Effector CD4-positive, alpha-beta T cell (primary cell): ENCODE measurements at places on chromosomes 1 and 21.

DNA sequence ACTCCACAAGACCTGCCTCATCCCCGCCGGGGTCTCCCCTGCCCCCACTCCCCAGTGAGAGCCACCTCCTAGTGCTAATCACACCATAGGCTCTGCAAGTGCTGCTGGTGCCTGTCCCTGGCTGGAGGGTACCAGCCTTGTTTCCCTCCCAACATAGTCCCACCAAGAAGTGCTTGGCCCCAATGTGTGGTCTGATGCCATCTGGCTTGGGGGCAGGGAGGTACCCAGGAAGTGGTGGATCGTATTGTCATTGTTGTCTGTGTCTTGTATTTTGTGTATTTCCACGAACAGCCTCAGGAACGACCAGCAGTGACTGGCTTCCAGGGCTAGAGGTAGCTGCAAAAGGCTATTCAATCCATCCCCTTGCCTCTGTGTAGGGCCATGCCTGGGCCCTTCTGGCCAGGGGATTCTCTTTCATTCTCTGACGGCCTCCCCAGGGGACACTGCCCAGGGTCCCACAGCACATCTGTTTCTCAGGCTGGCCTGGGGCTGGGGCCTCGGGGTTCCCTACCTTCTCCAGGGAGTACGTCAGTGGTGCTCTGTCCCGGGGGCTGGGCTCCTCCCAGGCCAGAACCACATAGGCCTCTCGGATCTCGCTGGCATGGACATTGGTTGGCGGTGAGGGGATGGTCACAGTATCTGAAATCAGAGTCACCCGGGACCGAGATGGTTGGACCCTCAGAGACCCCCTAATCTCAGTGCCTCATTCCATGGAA lies 22.8 kb downstream of the MYOM3 start:
- no peak for DNase-seq

DNA sequence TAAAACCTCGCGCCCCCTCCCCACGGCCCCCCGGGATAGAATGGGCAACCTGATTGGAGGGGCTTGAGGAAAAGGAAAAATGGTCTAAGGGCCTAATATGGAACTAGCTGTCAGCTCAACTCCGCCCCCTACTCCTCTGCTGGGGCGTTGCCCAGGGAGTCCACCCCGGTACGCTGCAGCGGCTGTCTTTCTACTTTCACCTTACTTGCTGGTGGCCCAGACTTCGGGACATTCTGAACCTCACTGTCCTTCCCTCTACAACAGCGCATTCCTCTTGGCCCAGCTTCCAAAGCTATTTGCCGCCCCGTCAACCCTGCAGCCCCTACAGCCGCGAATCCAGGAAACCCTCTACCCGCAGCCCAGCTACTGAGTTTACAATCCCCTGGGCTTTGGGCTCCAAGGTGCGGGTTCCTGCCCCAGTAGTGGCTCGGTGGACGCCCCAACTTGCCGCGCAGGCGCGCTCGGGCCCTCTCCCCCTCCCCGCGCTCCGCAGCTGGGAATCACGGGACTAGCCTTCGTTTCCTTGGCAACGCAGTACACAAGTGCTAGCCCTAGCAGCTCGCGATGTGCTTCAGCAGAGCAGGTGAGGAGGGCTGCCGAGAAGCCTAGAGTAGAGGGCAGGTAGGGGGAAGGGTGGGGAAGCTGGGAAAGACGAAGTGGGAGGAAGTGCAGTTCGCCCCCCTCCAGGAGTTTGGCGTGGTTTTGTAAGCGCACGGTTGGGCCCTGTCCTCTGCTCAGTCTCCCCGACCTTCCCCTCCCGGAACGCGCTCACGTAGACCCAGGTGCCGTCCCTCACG lies 55.6 kb downstream of the CHIA start:
- DNase-seq, result peak; percentile 83

DNA sequence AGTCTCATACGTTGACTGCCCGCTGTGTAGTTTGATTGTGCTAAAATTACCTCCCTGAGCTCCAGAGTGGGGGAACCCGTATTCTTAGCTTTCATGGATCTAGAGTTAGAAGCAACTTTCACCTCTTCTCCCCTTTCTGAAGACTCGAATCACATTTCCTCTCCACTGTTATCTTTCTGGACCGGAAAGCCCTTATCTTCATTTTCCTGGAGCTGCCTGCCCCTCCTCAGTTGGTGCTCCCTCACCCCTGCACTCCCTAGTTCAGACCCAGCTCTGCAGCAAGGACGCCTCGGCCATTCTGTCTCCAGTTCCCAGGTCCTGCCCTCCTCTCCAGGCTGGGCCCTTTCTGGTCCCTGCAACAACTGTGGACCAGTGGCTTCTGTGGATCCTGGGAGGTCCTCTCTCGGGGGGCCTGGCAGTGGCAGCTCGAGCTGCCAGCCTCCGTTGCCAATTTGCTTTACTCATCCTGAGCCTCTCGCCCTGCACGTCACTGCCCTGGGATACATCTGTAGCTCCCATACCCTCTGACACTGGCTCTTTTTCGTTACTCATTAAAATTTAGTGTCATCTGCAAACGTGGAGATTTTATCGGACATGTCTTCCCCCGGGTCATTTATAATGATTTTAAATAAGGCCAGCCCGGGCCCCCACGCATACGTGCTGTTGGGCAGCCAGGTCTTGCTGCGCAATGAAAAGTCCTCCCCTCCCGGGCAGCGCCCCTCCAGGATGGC lies 141.5 kb upstream of the VAMP3 start:
- DNase-seq, result no peak

GRCh38 chr21:37210130-37210529 lies 57.0 kb downstream of the VPS26C start:
- DNase-seq, result no peak

DNA sequence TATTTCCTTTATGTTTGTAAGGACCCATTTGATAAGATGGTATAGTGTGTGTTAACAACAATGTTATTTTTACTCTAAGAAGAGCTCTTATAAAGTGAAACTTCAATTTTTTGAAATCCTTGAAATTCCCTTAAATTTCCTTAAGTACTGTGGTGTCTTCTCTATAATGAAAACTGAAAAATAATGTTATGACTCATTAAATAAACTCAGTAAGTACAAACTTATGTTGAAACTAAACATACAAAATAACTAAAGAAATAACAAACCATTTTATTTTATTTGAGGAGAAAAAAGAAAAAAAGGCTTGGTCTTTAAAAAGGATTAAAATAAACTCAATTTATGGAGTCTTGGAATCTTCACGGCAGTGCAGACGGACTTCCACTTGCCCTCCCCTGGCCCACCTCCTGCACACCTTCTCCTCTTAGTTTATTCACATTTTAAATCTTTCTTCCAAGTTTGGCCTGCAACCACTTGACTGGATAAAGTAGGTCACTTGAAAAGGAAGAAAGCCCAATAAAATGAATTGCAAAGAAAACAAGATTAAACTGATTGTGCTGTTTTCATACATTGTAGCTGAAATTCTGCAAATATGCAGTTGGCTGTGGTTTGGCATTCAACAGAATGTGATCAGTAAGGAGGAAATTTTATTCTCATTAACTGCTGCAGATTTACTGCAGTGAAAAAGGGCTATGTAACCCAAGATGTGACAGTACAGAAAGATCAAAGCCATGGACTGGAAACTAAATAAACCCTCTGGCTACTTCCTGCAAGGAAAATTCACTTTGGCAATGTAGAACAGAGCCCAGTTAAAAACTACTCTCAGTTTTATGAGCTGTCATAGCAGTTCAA lies 48.5 kb upstream of the SCYL3 start:
- no peak for DNase-seq

DNA sequence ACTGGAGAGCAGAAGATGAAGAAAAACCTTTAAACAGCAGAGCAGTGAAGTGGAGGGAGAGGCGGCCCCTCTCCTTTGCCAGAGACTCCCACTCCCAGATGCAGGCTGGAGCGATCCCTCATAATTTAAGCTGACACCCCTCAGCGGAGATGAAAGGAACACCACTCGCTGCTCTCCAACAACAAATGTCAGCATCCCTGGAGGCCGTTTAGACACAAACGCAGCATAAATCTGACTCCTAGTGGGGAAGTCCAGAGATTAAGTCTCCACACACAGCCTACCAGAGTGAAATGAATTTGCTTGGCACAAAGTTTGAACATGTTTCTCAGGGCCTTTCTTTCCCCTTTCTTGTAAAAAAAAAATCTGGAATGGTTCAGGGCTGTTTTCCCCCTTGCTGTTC lies 137.8 kb downstream of the LMX1A start:
- DNase-seq, result no peak

DNA sequence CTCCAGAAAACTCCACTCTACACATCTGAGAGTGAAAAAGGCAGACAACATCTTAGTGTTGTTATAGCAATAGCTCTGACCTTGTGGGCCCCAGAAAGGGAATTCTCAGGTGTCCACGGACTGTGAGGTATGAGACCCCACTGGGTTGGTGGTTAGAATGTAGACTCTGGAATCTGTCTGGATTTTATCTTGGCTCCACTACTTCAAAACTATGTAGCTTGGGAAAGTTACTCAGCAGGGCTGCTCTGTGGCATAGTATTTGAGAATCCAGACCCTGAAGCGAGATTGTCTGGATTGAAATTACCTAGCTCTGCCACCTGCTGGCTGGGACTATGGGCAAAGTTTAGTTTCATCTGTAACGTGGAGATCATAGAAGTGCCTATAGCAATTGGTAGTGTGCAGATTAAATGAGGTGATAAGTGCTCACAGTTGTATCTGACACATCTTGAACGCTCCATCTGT lies 25.8 kb downstream of the PRDM2 start:
- peak; percentile 52 for DNase-seq

DNA sequence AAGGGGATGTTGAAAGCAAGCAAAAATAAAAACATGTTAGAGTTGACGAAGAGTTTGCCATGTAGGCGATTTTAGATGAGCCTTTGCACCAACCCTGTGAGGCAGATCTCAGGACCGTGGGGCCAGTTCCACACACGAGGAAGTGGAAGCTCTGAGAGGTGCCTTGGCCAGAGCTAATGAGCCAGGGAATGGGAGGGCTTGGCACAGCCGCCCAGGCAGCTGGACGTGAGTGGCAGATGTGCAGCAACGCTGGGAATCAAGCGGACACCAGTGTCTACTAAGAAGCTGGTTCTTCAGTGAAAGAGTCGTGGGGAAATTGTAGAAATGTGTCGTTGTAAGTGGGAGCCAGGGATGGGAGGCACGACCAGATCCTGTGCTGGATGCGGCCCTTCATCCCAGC lies 58.9 kb upstream of the COL6A1 start:
- no peak for DNase-seq

DNA sequence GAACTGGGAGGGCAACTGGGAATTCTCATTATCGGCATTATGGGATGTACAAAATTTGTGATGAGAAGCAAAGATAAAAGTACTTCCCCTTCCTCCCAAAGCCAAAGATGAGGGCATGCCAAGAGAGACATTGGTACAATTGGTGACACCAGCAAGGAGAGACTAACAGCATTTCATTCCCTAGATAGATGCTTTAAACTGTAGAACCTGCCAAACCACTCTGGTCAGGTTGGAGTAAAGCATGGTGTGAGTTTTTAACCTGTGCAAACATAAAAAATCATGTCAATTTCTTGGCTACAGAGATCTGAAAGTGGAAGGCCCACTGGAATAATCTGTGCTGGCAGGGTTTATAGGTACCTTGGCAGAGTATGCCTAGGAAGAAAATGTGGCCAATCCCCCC lies 19.4 kb downstream of the CTXND2 start:
- no peak for DNase-seq

DNA sequence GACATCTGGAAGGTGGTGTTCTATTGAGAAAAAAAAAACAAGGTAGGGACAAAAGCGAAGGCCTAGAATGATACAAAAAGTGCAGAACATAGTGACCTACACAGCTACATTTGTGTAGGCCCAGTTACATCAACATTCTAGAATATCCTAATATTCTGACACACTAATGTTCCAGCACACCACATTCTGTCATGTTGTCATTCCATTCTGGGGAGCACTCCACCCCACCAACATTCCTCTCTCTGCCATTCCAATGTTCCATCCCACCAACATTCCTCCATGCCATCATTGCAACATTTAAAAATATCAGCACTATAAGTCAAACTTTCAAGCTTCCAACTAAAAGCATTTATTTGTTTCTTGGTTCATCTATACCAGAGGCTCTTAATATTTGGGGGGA lies 28.5 kb downstream of the COA7 start:
- DNase-seq, result no peak

GRCh38 chr1:205592443-205593003 lies 39.3 kb downstream of the ELK4 start:
- no peak for DNase-seq

- no peak for DNase-seq
Observed at GRCh38 chr1:20882837-20883236, 95.7 kb upstream of the HP1BP3 start.

DNA sequence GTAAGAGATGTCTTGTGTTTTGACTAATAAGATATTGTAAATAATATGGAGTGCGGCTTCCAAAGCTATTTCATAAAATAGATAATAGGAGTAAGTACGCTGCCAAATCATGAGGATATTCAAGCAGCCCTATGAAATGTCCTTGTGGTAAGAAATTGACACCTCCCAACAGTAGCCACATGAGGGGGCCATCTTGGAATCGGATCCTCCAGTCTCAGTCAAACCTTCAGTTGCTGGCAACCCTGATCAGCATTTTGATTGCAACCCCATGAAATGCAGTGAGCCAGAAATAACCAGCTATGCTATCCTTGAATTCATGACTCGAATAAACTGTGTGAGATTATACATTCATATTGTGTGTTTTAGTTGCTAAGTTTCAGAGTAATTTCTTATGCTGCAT lies 212.4 kb downstream of the PLA2G4A start:
- no peak for DNase-seq

- DNase-seq, result no peak
Observed at GRCh38 chr1:39663559-39663958, 8.3 kb downstream of the NT5C1A start.
